Right atrium auricular region (tissue), 2 donors: ENCODE measurements at places on chromosomes 4 and X.

DNA sequence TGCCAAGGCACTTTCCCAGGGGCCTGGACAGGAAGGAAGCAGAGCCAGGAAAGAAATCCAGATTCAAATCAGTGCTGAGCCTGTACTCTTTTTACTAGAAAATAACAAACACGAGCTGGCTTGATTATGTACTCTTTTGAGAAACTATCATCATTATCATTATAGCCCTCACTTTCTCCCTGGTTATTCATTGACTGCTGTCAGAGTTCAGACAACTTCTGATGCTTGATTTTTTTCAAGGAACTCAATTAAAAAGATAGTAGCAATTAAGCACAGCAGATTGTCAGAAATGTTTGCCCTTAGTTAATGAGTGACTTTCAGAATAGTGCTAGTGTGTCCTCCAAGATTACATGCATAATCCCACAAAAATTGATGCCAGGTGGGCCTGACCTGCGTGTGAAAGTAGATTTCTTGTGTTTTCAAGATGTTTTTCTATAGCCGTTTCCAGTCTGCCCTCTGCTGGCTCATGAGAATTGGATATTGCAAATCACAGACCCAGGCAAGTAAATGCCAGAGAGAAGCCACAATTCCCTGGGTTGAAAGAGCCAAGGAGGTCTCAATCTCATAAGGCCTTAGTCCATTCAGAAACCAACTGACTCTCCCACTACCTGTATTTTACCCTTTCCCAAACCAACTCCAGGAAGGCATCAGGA is 14.3 kb upstream of the PNPLA4 start:
- no peak for DNase-seq

DNA sequence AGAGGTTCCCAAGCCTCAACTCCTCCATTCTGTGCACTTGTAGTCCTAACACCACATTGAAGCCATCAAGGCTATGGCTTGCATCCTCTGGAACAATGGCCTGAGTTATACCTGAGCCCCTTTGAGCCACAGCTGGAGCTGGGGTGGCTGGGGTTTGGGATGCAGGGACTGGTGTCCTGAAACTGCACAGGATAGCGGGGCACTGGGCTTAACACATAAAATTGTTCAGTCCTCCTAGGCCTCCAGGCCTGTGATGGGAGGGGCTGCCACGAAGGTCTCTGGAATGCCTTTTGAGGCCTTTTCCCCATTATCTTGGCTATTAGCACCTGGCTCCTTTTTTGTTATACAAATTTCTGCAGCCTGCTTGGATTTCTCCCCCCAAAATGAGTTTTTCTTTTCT is 35.5 kb downstream of the CFAP299 start:
- DNase-seq = no peak

DNA sequence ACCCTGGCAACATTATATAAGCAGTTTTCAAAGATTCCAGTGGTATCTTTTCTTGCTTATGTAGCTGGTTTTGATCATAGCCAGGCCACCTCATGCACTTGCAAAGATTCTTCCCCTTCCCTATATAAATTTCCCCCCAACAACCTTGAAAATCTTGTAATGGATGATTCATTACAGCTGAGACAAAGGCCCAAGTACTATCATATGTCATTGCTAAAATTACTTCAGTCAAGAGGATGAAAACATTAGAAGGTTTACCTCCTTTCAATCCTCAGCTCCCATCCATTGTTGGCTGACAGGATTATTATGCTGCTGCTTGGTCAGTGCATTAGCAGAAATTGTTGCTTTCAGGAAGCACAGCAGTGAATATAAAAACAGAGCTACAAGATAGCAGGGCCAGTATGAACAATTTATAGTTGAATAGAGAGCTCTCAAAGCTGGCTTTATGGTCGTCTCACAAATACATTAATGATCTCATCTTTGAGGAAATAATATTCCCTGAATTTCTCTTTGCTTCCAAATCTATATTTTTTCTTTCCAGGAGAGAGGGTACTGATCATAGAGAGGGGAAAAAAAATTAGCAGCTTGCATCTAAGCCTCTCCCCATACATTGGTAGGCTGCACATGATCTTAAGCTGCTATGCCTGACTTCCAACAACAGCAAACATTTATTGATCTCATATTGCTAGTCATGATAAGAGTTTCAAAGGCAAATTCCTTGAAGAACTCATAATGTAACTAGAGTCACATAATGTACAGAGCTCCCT is 7.7 kb upstream of the ARHGEF38 start:
- DNase-seq = no peak

DNA sequence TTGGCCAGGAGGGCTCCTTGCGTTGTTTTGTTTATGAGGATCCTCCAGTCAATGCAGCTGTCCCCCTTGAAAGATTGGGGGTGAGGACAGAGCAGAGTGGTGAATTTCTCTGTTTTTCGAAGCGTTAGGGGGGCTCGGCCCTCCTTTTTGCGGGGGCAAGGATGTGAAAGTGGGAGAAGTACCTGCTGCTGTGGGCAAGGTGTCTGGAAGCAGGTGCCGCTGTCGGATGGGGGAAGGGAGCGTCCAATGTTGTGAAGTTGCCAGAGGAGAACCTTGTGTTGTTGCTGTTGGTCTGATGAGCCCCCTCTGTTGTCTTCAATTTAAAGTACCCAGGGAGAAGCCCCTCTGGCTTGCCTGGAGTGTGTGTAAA is 613 bp downstream of the GLRB start:
- DNase-seq = no peak

DNA sequence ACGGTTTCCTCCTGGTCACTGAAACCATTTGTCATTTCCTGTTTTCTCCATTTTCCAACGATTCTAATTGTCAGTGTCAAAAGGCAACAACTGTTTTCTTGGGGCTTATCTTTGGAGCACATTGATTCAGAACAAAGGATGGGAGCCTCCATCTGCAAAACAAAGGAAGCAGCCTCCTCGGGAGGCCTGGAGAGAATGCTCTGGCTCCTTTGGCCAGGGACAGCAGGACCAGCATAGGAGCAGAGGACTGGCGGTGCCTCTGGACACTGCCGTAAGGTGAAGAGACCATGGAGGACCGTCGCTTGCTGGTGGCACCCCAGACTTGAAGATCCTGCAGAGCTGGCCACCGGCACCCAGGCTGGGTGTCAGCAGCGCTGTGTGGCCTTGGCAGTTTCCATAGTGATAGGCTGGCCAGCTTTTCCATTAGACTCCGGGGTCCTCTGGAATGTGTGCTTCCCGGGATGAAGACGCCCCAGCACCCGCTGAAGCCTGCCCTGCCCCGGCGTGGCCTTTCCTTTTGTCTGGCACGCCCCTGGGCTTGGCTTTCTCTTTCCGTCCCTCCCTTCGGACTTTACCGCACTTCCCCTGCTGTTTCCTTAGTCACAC is 61.1 kb upstream of the MTM1 start:
- DNase-seq = no peak

DNA sequence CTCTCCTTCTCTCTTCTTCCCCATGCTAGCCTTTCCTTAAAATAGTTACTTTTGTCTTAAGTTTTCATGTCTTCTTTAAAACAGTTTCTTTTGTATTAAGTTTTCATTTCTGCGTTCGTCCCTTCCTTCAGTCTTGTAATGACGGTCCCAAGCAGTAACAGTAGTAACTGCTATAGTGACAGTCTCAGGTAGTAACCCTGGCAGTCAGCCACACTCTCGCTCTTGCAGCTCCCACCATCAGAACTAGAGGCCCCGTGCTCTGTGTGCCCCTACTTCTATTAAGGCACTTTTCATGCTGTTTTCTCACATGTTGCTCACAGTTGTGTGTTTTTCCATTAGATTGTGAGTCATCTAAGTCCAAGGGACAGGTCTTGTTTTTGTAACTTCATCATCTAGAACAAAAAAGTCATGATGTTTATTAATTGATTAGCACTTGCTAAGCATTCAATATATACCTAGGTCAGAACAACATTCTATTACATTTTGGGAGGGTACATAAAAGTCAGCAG is 49.3 kb downstream of the C4orf33 start:
- no peak for DNase-seq

DNA sequence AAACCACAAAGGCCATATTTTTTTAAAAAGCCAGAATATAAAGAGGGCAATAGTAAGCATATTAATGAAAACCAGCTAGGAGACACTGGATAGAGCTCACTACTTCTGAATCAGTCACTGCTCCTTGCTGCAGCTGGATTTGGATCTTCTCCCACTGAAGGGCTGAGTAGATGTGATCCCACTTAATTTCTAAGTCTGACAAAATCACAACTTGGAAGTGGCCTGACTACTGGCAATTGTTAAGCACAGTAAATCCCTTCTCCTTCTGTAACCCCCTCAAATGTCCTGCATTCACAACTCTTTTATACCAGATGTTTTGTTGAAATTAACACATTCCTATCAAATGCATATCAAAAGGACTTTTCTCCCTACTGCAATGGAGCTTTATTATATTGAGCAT is 72.9 kb downstream of the AMMECR1 start:
- no peak for DNase-seq

GRCh38 chrX:145405012-145405411 is 157.7 kb downstream of the SPANXN1 start:
- DNase-seq = no peak

- DNase-seq = no peak
These were observed 9.7 kb upstream of the TSR2 start for GRCh38 chrX:54430519-54430918.

DNA sequence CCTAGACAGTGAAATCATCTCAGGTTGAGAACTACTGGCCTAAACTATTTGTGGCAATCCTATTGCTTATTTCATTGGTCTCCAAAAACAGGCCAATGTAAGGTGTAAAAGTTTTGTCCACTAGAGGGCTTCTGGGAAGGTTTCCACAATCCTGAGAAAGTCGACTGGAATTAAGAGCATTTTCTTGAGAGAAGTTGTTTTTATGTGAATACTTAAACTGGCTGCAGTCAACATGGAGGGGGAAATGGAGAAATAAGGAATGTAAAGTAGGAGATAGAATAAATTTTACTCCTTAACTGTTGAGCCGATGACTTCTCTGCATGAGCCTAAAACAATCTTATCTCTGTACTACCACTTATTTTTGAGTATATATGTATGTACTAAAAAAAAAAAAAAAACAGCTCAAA is 11.0 kb upstream of the EIF4E start:
- DNase-seq = no peak

GRCh38 chr4:167150587-167150986 is 83.7 kb downstream of the SPOCK3 start:
- DNase-seq = no peak

DNA sequence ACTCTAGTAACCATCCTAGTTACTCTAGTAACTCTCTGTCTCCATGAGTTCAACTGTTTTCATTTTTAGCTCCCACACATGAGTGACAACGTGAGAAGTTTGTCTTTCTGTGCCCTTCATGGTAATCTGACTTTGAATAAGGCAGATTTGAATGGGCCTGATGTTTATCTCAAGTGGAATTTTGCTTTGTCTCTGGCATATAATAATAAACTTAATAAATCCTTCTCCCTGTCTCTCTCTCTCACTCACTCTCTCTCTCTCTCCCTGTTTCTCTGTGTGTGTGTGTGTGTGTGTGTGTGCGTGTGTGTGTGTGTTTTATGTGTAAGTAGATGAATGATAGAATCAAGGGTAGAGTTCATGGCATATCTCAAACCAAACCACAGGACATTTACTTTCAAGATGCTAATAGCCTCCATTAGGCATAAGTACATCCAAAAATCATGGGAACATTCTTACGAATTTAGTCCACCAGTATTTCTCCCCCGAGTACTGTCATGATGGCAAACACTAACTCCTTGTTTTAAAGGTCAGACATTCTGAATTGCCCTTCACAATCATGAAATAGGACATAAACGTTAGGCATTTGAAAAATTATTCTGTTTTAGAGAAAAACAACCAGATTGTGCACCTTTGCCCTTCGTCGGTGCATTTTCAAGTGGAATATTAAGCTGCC is 193.1 kb downstream of the SPATA18 start:
- DNase-seq = no peak

GRCh38 chr4:8774071-8774470 is 97.6 kb downstream of the HMX1 start:
- DNase-seq = no peak

GRCh38 chr4:56611501-56611900 is 69.6 kb downstream of the HOPX start:
- DNase-seq = no peak

- no peak for DNase-seq
These were observed 122.7 kb downstream of the CBLL2 start for GRCh38 chrX:22395372-22395771.

GRCh38 chr4:89064848-89065247 is 7.9 kb upstream of the FAM13A start:
- DNase-seq = no peak

DNA sequence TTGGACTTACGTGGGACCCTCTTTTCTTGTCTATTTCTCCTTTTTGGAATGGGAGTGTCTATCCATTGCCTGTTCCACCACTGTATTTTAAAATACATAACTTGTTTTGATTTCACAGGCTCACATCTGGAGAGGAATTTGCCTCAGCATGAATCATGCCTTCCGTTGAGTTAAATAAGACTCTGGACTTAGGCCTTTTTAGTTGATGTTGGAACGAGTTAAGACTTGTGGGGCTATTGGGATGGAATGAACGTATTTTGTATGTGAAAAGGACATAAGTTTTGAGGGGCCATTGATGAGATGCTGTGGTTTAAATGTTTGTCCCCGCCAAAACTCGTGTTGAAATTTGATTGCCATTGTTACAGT is 66.2 kb downstream of the BEX3 start:
- DNase-seq = no peak

DNA sequence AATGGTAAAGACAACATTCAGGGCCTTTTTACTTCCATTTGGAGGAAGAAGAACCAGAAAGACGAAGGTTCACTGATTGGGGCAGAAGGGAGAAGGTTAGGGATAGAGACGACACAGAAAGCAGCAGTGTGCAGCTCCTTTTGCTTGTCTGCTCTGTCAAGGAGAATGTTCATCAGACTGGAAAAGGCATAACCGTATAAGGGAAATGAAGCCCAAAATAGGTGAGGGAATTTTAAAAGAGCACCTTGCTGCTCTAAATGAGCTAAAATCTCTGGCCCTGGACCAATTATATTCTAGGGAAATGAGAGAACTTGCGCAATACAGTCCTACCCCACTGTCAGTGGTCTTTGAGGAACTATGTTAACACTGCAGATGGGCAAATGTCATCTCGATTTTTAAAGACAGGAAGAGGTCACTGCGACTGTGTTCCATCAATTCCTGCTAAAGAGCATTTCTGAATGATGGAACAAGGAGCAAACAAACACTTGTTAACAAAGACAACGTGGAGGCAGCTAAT is 909.8 kb upstream of the FTHL17 start:
- no peak for DNase-seq

DNA sequence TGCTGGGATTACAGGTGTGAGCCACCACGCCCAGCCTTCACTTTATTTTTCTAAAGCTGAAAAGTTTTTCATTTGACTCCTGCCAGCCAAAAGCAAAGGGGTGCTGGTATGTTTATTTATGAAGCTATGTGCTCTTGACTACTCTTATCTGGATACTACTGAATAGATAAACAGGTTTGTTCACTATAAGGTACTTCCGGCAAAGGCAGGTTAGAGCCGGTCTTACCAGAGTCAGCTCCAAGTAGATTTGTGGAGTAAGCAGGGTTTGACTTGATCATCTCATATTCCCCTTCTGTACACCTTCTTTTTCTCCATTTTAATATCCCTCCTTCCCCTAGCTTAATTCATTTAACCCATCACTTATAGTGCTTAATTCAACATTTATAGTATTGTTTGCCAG is 175.4 kb upstream of the MBNL3 start:
- DNase-seq = no peak
